ENCODE measurements at places on chromosomes 7 and 10.

- no peak for DNase-seq
Measured at GRCh38 chr10:91803386-91804125, 5.3 kb downstream of the TNKS2 start.

- DNase-seq = no peak
Measured at GRCh38 chr7:70799841-70800405, 332.0 kb upstream of the GALNT17 start.

GRCh38 chr10:98273057-98273850, 5.3 kb upstream of the LOXL4 start:
- DNase-seq = no peak

DNA sequence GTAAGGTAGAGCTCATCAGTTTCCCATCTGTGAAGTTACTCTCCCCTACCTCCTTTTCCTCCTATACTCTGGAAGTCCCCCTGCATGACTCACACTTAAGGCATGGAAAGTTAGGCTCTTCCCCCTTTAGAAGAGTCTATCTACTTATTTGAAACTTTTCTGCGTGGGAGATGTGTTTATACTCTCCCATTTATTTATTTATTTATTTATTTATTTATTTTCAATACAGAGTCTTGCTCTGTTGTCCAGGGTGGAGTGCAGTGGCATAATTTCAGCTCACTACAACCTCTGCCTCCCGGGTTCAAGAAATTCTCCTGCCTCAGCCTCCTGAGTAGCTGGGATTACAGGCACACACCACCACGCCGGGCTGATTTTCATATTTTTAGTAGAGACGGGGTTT, 107.5 kb upstream of the JCAD start:
- no peak for DNase-seq

DNA sequence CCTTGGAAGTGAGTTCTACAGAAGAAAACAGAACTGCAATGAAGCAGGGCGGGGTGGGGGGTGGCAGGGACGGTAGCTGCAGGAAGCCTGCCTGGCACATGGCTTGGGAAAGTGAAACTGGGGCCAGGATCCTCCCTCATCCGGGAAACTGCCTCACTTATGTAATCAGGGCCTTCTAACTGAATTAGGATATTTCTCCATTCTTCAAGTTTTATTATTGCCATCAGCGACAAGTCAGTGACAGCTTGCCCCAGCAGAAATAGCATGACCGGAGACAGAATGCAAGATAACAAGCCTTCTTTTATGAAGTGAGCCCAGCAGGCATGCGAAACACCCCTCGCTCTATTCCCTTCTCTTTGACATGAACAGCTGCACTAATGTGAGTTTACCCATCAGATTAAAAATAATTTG, 77.5 kb upstream of the CACUL1 start:
- no peak for DNase-seq

DNA sequence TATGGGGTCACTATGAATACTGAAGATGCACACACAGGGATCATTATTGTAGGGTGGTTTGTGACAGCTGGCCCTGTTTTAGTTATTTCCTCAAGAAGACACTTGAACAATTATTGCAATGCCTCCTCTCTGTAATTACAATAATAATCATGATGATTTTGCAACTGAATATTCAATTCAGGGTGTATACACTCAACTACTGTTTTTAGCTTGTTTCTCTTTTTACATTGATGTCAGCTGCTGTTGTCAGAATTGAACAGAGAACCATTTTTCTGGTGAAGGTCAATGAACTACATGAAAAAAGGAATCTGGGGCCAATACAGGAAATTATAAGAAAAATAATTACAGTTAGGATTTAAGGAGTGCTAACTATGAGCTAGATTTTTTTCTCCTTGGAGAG, 28.6 kb upstream of the MKLN1 start:
- DNase-seq = no peak

DNA sequence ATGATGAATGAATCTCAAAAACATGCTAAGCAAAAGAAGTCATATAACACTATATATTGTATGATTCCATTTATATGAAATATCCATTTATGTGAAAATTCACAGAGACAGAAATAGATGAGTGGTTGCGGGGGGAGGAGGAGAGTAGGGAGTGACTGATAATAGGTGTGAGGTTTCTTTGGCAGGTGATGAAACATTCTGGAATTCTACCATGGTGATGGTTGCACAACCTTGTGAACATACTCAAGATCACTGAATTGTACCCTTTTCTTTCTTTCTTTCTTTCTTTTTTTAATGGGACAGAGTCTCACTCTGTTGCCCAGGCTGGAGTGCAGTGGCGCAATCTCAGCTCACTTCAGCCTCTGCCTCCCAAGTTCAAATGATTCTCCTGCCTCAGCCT, 10.7 kb downstream of the SVOPL start:
- DNase-seq = no peak

- DNase-seq = no peak
Measured at GRCh38 chr7:144842377-144842851, 6.6 kb upstream of the TPK1 start.

GRCh38 chr7:40468891-40469864, 334.4 kb downstream of the SUGCT start:
- DNase-seq = peak; percentile 43

- DNase-seq = no peak
Measured at GRCh38 chr10:19041171-19041570, 7.4 kb upstream of the MALRD1 start.

DNA sequence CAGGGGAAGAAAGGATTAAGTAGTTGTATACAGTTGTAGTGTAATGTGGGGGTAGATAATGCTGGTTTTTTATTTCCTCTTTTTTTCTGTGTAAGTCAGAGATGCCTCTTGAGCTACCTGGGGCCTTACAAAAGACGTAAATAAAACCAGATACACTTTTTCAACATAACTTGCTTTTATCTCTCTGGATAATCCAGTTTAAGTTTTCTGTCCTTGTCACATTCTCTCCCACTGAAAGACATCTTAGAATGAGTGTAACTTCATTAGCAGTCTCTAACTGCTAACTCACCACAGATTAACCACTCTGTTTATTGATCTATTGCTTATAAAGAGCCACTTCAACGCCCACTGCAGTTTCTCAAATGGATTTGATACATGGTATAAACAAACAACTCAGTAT, 64.1 kb upstream of the LRRN3 start:
- no peak for DNase-seq

DNA sequence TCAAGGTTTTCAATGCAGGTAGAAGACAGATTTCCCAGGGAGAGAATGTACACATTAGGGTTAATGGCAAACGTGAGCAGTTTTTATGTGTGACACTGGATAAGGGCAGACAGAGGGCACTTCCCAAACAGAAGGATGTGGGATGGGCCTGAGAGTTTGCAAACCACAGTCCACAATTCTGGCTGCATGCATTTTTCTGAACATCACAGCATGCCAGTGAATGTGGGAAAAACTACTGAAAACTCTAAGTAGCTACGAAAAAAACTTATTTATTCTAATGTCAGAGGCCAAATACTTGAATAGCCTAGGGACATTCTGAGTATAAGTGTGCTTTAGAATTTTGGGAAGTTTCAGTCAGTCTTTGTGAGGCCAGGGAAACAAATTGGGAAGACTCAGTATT, 145.9 kb downstream of the NRCAM start:
- DNase-seq = peak; percentile 53

- no peak for DNase-seq
Measured at GRCh38 chr10:22368981-22369380, 23.7 kb downstream of the SPAG6 start.

- DNase-seq = no peak
Measured at GRCh38 chr10:89003344-89003743, 12.7 kb downstream of the FAS start.

DNA sequence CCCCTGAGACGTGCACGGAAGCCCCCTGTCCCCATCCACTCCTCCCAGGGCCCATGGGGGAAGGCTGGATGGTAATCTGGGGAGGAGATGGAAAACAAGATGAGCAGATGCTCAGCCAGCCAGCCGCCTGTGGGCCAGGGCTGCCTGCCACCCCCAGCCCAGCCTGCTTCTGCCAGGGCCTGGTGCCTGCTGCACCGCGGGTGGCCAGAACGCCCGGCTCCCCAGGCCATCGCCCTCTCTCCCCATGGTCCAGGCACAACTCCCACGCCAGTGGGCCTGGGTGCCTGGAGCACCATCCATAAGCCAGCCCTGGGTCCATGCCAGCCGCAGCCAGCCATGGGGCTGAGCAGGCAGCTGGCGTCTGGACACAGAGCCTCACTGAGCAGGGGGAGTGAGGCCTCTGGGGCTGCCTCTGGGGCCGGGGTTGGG, 57.2 kb upstream of the ELN start:
- no peak for DNase-seq

- DNase-seq = no peak
Measured at GRCh38 chr7:47290867-47291266, 291.0 kb downstream of the TNS3 start.

GRCh38 chr7:114657279-114657678, 242.7 kb downstream of the FOXP2 start:
- DNase-seq = no peak

DNA sequence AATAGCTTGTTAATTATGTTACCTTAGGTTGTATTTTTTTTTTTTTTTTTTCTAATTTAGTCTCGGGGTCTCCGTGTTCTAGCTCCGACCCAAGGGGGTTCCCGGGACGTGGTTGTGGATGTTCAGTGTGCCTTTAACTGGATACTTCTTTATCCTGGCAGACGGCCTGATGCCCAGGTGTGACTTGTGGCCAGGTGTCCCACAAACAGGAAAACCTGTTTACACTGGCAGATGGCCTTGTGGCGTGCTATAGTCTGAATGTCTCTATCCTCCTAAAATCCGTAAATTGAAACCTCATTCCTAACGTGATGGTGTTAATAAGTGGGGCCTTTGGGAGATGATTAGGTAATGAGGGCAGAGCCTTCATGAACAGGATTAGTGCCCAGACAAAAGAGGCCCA, 546.4 kb upstream of the C7orf33 start:
- DNase-seq = no peak

DNA sequence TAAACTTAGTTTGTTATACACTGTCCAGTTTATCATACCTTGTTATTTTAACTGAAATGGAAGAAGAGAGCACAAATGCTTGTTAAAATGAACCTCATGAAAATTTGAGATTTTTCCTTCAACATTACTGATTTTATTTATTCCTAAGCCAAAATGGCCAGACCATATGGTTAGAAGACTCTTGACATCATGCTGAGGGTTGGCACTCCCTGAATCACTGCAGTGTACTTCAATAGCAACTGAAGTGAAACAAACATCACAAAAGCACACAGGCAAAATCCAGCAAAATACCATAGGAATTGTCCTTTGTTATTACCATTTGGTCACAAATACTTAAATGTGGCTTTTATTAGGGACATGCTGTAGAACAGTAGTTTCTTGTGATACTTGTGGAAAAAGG, 347.8 kb downstream of the NXPH1 start:
- DNase-seq = no peak

DNA sequence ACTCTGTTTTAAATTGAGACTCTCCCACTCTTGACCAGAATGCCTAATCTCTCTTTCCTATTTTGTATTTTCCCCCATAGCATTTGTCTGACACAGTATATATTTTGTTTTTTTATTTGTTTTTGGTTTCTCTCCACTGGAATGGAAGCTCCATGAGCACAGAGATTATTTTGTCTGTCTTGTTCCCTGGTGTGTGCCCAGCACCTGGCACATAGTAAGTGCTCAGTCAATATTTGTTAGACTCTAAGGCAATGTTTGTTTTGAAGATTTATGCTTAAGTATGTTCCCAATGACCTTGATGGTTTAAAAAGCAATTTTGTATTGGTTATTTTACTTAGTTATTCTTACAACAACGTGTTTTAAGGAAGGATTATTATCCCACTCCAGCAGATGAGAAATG, 201.8 kb downstream of the DYNC1I1 start:
- DNase-seq = no peak

DNA sequence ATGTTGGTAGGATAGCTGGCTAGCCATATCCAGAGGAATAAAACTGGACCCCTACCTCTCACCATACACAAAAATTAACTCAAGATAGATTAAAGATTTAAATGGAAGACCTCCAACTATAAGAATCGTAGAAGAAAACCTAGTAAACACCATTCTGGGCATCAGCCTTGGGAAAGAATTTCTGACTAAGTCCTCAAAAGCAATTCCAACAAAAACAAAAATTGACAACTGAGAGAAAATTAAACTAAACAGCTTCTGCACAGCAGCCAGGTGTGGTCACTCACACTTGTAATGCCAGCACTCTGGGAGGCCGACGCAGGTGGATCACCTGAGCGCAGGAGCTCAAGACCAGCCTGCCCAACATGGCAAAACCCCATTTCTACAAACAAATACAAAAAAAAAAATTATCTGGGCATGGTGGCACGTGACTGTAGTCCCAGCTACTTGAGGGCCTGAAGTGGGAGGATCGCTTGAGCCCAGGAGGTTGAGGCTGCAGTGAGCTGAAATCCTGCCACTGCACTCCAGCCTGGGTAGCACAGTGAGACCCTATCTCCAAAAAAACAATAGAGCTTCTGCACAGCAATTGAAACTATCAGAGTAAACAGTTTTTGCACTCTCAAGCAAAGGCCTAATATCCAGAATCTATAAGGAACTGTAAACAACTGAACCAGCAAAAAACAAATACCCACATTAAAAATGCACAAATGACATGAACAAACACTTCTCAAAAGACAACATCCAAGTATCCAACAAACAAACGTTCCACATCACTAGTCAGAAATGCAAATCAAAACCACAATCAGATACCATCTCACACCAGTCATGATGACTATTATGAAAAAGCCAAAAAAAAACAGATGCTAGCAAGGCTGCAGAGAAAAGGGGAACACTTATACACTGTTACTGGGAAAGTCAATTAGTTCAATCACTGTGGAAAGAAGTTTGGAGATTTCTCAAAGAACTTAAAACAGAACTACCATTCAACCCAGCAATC, 4.8 kb downstream of the CRPPA start:
- DNase-seq = peak; percentile 59

- DNase-seq = no peak
Measured at GRCh38 chr10:114893251-114893650, 44.7 kb upstream of the TRUB1 start.

DNA sequence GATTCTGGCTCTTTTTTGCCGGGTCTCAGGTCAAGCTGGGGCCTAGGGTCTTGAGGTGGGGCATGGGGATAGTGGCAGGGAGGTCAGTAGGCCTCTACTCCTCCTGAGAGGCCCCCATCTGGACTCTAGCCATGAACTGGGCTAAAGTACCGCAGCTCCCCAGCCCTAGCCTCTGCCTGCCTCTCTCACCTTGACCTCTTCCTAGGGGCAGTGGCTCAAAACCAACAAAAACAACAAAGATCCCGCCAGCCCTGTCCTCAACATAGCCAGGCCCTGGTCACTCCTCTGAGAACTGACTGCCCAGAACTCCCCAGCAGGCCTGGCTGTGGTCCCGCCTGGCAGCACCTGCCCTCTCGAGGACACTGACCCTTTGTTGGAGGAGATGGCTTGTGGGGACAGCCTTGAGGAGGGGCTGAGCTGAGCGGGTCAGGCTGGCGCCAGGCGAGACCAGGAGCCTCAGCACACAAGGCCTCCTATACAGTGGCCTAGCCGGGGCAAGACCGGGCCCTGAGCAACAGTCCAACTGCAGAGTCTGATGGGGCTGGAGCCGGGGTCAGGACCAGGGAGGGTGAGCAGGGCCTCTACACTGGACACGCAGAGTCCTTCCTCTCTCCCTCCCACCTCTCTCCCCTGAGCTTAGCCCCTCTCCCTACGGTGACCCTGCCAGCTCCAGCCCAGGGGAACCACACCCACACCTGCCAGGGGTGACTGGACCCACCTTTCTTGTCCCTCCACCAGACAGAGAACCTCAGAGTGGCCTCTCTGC, 11.6 kb upstream of the PPIF start:
- DNase-seq = no peak

GRCh38 chr10:103659674-103660363, 166.3 kb downstream of the NEURL1 start:
- DNase-seq = peak; percentile 90

- no peak for DNase-seq
Measured at GRCh38 chr7:36673703-36674102, 50.6 kb downstream of the AOAH start.
